ENCODE measurements at places on chromosomes 5 and 9. TPM values are rescaled to one million over a fixed set of nuclear protein-coding genes. Genes with fewer than 3 reads are reported as not detected.

GRCh38 chr9:16191191-16191590, 638.3 kb downstream of the CCDC171 start:
- DNase-seq = no peak

DNA sequence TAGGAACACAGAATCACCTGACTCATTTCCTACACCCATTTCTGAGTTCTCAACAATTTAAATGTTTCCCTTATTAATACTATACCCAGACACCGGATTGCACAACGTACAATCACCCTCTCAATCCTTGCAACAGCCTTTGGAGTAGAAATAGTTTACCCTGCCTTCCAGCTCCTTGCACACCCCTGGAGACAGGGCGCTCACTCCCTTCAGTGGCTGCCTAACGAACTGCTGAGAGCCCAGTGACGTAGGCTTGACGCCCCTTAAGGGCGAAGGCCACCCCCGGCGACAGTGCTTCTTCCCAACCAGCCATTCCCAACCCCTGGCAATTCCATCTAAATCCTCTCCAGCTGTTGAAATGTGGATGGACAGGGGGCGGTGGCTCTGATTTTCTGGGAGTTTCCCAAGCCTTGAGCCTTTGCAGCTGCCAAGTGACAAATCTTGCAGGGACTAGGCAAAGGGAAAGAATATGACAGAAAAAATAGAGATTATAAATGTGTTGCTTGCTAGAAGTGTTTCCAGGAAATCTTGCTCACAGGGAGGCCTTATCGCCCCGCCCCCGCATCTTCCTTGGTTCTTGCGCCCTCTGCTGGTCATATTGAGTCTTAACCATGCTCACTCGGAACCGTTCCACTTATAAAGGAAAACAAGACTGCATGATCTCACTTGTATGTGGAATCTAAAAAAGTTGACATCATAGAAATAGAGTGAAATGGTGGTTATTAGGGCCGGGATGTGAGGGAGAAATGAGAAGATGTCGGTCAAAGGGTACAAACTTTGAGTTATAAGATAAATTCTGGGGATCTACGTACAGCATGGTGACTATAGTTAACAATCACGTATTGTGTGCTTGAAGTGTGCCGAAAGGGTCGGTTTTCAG, 7.6 kb upstream of the BARX1 start:
- DNase-seq = peak; percentile 86

DNA sequence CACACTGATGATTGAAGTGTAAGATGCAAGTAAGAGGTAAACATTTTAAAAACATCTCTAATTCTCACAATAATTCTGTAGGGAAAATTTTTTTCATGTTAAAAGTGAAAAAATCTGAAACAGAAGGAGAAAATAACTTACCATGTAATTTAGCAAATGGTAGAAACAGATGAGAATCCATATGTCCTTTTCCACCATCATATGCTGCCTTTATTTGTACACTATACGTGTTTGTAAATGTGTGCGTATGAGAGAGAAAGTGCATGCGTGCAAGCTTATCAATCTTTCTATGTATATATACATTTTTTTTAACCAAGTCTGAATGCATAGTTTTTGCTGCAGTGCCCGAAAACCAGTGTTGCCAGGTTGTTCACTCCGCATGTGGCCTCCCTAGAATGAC, 186.7 kb downstream of the IZUMO3 start:
- DNase-seq = no peak

DNA sequence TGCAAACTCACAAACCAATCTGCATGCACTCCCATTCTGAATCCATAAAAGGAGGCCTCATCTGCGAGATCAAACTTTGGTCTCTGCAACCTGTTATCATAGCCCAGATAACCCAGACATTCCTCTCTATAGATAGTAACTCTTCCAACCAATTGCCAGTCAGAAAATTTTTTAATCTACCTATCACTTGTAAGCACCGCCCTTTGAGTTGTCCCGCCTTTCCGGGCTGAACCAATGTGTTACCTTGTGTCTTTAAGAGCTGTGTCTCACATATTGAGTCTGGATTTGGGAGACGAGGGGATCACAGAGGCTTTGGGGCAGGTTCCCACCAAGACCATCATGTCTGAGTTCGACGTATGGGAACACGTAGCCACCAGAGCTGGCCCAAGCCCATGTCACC, 91.1 kb upstream of the PPP1R26 start:
- no peak for DNase-seq

OTULINL gene
- total RNA-seq = 104 TPM

CYLC2 gene
- not detected for total RNA-seq

DNA sequence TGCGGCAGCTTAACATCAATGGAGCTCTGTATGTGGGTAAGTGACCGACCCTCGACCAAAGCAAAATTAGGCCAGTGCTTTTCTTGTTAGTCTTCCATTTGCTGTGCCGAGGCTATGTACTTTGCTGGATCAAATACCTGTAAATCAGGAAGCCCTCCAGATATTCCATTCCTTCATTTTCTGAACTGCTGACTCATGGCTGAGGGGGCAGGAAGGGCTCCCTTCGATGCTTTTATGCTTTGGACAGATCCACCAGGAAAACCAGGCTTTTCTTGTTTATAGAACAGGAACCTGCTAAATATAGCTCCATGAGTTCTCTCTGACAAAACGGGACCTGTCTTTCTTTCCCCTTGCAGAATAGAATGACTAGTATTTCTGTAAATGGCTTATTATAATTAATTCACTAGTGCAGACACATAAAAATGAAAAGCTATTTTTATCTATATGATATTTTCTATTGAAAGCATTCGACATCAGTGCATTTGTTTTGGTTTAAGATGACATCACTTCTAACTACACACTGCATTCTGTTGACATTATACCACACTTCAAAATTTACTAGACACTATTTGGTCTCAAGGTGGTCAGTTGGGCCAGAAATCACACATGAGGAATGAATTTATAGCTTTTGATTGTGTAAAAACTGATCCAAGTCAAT, 93.3 kb downstream of the LIFR start:
- DNase-seq = no peak

GRCh38 chr5:102421647-102422046, 77.2 kb downstream of the SLCO6A1 start:
- no peak for DNase-seq

- DNase-seq = no peak
Measured at GRCh38 chr9:7668541-7668940, 131.0 kb downstream of the DMAC1 start.

DNA sequence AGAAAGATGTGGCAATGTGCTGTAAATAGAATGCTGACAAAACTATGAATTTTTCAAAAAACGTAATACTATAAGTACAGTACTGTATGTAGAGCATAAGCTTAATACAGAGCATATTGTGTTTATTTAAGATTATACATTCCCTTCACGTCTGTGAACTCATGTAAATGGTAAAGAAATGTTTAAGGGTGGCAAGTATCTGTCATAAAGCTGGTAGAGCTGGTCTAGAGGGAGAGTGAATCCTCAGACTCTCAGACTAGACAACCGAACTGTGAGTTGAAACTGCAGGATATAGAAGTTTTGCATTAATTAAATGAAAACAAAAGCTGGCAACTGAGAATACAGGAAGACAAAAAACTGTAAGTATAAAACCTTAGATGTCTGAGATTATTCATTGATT, 87.3 kb upstream of the ANXA1 start:
- no peak for DNase-seq

GRCh38 chr5:157836121-157836753, 22.7 kb downstream of the CLINT1 start:
- DNase-seq = no peak

- DNase-seq = no peak
Measured at GRCh38 chr5:148457183-148457620, 73.4 kb downstream of the FBXO38 start.

DNA sequence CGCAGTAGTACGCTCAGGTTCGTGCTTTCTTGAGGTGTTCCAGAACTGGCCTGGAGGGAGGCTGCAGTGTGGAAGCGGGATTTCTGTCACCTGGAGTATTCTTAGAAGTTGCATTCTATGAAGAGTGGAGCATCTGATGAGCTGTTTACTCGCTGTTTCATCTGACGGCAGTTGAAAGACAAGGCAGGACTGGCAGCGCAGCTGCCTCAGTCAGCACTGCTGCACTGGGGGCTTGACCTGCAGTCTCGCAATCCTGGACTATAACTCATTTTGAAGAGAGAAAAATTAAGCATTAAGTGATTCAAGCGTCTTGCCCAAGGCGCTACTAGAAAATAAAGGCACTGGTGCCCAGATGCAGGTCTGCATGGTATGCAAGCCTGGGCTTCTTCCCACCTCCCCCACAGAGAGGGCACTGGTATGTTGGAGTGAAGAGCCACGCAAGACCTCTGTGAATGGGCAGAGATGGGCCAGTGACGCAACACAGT, 10.6 kb downstream of the TENT4A start:
- DNase-seq = no peak

DNA sequence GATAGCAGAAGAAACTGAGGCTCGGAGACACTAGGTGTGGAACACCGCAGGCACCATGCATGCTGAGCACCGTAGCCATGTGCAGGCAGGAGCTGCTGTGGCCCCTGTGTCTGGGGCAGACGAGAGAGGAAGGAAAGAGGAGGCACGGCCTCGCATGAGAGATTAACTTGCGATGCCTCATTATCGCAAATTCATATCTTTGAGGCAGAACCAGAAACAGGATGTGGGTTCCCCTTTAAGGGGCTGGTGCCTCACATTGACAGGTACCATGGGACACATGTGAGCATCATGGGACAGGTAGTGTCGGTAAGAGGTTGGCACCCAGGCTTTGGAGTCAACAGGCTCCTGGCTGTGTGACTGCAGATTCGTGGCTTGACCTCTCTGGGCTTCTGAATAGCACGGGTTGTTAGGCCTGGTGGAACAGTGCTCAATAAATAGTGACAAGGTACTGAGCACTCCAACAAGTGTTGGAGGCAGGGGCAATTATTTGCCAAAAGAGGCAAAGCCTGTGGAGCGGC, 40.8 kb downstream of the NAIF1 start:
- no peak for DNase-seq

- peak; percentile 42 for DNase-seq
Measured at GRCh38 chr5:427415-428087, 15.4 kb upstream of the EXOC3 start.

DNA sequence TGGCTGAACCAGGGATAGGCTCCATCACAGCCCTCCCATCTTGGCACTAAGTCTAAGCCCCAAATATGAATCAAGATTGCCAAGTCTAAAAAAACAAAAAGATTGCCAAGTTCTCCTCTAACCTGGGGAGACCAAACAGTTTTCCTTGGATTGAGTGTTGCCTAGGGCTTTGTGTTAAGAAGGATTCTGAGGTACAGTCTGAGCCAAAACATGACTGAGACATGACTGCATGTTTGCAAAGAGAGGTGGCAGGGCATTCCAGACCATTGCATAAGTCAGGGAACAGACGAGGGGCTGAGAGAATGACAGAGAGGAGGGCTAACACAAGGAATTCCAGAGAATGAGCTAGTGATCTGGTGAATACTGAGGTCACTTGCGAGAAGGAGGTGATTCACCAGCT, 11.4 kb downstream of the LAMC3 start:
- no peak for DNase-seq

GRCh38 chr5:6302075-6302474, 76.3 kb downstream of the MED10 start:
- DNase-seq = no peak

ORM2 gene
- total RNA-seq = 3.9 TPM

NMUR2 gene
- 2.1 TPM for total RNA-seq

DDX4 gene
- total RNA-seq = not detected

DNA sequence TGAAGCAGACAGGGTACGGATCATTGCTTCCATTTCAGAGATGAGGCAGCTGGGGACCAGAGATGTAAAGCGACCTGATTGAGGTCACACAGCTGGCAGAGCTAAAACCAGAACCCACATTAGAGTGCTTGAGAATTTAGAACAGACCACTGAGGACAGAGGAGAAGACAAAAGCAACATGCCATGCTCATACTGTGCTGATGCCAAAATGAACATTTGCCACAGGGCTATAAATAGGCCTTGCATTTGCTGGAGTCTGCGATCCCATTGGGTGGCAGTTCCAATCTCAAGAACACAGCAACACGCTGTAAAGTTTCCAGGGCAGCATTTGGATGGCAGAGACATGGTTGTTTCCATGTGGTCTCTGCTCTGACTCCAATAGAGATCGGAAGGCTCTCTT, 222.4 kb upstream of the TBC1D2 start:
- no peak for DNase-seq

DNA sequence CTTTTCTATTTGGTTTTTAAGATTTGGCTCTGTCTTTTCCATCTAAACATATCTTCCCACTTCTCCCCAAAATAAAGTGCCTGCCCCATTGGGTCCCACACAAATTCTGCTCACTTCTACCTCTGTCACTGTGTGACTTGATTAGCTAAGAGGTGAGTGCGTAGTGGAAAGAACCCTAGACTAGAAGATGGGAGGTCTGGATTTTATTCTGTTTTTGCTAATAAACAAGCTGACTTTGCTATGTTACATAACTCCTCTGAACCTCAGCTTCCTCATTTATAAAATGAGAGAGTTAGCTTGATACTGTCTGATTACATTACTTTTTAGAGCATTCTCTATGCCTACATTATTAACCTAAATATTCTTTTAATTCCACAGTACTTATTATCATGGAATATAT, 51.3 kb upstream of the PTGER4 start:
- no peak for DNase-seq

F12 gene
- 0.69 TPM for total RNA-seq

- no peak for DNase-seq
Measured at GRCh38 chr9:108412755-108413154, 443.0 kb downstream of the ACTL7B start.

GRCh38 chr9:71878327-71879274, 32.4 kb downstream of the ABHD17B start:
- no peak for DNase-seq

LRRC19 gene
- 0.64 TPM for total RNA-seq

DNA sequence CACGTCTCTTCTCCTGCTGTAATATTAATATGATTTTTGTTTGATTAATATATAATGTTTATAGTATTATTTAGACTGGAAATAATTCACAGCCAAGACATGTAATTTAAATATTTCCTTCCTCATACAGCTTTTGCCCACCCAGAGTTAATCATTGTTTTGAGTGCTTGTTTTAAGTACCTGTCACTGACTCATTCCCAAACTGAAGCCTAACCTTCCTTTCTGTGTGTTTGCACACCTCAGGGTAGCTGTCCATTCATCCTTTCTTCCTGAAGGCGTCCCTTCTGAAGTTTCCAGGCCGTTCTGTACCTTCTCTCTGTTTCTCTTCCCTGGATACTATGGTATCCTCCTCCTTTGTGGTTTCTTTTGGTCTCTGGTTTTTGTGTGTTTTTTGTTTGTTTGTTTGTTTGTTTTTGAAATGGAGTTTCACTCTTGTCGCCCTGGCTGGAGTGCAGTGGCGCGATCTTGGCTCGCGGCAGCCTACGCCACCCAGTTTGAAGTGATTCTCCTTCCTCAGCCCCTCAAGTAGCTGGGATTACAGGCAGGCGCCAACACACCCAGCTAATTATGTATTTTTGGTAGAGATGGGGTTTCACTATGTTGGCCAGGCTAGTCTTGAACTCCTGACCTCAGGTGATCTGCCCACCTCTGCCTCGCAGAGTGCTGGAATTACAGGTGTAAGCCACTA, 312.4 kb downstream of the DOCK8 start:
- DNase-seq = no peak

DNA sequence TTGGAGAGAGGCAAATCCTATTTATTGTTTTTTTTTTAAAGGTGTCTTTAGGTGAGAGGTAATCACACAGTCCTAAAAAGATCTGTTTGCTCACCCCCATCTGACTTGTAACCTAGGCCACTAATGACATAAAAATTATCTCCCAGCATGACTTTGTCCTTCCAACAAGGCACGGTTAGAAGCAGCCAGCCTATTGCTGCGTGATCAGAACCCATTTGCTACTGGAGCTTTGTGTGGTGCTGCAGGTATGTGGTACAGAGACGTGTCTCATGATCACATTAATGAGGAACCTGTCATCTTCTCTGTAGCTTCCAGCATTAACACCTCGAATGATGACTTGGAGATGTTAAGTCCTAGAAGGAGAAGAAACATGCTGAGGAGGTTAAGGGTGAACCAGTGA, 555.8 kb upstream of the TLE4 start:
- DNase-seq = no peak
